ENCODE measurements at places on chromosomes 5 and 9. TPM values are rescaled to one million over a fixed set of nuclear protein-coding genes. Genes with fewer than 3 reads are reported as not detected.

Gene FAM53C
- 49.5 TPM for total RNA-seq

Gene SLC46A2
- not detected for total RNA-seq

Gene GCNT1
- 33.7 TPM for total RNA-seq

Gene ARHGEF37
- 4.5 TPM for total RNA-seq

Gene HMGCS1
- total RNA-seq, result 192 TPM

Gene INSL6
- total RNA-seq, result not detected

All from endothelial cell (in vitro differentiated cells).